ENCODE measurements at places on chromosomes 5 and 9.

GRCh38 chr5:93874491-93874890 lies 133.1 kb upstream of the POU5F2 start:
- no peak for DNase-seq

- DNase-seq, result no peak
These were observed 136.9 kb downstream of the PCSK5 start for GRCh38 chr9:76027416-76027815.

GRCh38 chr5:132943362-132944022 lies 19.9 kb downstream of the AFF4 start:
- DNase-seq, result no peak

- no peak for DNase-seq
These were observed 55.5 kb downstream of the GALNT12 start for GRCh38 chr9:98862936-98863335.

- no peak for DNase-seq
These were observed 79.3 kb upstream of the LRRTM2 start for GRCh38 chr5:138954257-138955012.

DNA sequence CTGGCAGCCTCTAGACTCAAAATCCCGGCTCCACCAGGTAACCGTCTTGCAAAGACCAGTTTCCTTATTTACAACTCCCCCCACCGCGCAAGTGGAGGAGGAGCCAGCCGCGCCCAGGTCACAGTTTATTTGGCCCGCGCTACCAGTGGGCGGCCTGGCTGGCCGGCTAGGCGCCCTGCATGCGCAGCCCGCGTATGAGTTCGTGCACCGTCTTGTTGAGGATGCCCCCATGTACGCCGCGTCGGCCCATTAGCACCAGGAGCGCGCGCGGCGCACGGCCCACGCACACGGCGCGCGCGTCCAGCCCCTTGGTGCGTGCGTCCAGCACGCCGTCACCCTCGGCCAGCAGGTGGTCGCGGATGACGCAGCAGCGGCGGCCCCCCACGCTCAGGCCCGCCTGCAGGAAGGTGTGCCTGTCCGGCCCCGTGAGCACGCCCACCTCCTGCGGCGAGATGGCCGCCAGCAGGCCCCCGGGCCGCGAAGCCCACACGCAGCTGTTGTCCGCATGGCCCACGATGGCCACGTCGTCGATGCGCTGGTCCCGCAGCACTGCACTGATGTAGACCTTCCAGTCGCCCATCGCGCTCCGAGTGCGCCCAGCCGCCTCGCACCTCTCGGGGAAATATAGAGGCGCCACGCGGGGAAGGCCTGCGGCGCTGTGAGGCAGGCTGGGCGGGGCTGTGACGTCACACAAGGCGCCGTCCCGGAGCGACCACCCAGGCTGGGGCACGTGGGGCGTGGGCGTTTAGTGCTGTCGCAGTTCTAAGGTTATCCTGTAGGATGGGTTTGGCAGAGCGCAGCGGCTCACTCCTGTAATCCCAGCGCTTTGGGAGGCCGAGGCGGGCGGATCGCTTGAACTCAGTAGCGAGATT lies at the start of gene PFN3:
TSS of gene PFN3 (minus strand) at position 665 of the 872 bp plus-strand sequence. CDS start at position 580, 85 bp downstream.
- no peak for DNase-seq

DNA sequence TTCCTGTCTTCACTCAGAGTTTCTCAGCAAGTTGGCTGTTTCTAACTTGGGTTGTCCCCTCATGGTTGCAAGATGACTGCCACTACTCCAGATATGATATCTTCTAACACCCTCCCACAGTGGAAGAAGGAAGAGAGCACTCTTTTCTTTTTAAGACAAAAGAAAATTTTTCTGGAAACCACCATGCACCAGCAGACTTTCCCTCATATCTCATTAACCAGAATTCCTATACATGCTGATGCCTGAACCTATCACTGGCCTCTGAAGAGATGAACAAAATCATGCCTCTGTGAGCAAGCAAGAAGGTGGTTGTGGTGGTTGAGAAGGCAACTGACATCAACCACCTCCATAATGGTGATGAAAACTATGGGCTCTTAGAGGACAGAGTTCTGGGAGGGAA lies 56.8 kb downstream of the FEM1C start:
- no peak for DNase-seq

DNA sequence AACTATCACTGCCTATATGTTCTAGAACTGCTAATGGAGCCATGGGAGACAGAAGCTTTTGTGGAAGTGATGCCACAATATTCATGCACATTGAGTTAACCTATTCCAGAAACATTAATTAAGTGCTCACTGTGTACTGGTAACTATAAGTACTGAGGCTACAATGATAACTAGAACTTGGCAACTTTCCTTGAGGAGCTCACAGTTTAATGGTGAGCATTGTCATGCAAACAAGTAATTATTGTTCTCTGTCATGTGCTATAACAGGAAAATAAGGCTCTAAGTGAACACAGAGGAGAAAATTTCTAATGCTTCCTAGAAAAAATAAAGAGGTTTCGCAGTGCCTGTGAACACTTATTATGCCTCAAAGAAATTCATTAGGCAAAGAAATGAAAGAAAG lies 142.2 kb downstream of the BAAT start:
- no peak for DNase-seq

- DNase-seq, result no peak
These were observed 70.2 kb downstream of the KCNT1 start for GRCh38 chr9:135772056-135772646.

DNA sequence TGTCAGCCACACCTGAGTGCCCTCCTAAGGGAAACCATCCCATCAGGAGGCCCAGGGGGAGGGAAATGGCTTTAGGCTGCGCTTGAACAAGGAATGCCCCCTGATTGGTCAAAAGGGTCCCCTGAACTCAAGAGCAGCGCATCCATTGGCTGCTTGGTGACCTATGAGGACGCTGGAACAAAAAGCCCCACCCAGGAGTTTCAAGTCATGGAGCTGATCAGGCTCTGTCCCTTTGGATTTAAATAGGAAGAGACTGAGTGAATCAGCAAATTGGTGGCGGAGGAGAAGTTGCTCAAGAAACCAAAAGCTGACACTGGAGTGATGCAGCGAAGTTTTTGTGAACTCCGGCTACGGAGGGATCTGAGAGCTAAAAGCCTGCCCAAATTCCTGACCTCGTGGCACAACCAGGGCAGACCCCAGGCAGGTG lies 66.7 kb downstream of the SMIM23 start:
- no peak for DNase-seq

DNA sequence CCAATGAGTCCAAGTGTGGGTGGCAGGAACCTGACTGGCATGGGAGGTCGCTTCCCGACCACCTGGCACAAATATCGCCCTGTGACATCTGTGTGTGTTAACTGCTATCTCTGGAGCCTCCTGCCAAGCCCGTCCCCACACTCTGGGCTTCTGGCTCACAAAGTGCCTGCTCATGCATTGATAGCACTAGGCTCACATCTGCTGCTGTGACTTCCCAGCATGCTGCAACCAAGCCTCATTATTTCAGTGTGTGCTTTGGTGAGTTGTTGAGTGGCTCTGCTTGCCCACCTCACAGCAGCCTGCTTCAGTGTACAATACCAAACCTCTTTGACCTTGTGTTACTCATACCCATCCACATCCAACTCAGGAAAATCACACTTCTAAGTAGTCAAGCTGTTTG lies 139.8 kb downstream of the APBA1 start:
- no peak for DNase-seq

- DNase-seq, result no peak
These were observed 105.8 kb downstream of the EFNA5 start for GRCh38 chr5:107564931-107565372.

- no peak for DNase-seq
These were observed 19.8 kb upstream of the NUDT12 start for GRCh38 chr5:103582364-103582763.

- no peak for DNase-seq
These were observed 55.4 kb downstream of the CTSL start for GRCh38 chr9:87781331-87781730.

DNA sequence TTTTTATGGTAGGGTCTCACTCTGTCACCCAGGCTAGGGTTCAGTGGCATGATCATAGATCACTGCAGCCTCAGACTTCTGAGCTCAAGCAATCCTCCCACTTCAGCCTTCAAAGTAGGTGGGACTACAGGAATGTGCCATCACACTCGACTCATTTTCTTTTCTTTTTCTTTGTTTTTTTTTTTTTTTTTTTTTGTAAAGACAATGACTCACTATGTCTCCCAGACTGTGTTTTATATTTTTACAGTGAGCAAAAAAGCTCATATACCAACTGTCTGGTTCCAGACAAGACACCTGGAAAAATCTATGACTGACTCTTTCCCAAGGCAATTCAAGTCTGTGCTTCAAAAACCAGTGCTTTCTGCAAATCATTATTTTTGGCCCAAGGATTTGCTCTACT lies 10.8 kb upstream of the FOXD1 start:
- DNase-seq, result no peak

DNA sequence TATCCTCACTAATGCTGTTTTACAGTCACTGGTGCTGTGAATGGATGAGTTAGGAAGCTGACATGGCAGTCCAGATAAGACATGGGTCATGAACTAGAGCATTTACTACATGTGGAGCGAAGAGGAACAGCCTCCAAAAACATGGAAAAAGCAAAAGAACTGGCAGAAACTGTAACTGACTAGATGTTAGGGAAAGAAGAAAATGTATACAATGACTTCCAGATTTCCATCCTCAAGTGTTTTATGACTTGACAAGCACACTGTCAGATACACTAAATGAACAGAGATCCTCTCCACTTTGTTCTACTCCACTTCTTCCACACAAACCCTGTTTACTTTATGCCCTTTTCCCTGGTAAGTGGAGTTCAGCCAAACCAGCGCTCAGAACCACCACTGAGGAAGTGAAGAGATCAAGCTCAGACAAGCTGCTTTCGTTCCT lies 11.5 kb downstream of the HMGCS1 start:
- no peak for DNase-seq

All from progenitor cell of endocrine pancreas (in vitro differentiated cells).